Caki2 (cell line): ENCODE measurements at places on chromosomes 7 and 10. TPM values are rescaled to one million over a fixed set of nuclear protein-coding genes. Genes with fewer than 3 reads are reported as not detected.

- peak; percentile 14 for DNase-seq
Observed at GRCh38 chr7:27774717-27775328, 34.9 kb downstream of the TAX1BP1 start.

Gene GSAP
- 4.7 and 11.7 TPM in 2 replicates for total RNA-seq

DNA sequence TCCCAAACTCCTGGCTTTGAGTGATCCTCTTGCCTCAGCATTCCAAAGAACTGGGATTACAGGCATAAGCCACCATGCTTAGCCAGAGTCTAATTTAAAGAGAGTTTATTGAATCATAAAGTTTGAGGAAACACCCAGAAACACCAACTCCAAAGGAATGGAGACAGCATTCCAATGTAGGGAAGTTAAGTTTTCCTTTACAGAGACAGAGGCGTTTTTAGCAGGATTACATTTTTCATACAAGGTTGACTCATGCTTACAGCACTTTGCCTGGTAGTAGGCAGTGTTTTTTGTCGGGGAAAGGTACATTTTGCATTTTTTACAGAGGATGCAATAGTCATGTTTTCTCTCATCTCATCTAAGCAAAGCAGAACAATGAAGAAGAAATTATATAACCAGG lies 18.9 kb upstream of the OPN4 start:
- DNase-seq = no peak

Gene FKBP6
- not detected in 2 replicates for total RNA-seq

Gene CYP26A1
- total RNA-seq = not detected in 2 replicates

Gene SAMD9
- 4.0 and 6.4 TPM in 2 replicates for total RNA-seq

DNA sequence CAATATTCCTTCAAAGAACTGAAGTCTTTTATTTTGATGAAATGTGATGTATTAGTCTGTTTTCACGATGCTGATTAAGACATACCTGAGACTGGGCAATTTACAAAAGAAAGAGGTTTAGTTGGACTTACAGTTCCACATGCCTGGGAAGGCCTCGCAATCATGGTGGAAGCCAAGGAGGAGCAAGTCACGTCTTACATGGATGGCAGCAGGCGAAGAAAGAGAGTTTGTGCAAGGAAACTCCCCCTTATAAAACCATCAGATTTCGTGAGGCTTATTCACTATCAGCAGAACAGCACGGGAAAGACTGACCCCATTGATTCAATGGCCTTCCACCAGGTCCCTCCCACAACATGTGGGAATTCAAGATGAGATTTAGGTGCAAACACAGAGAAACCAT lies 750.3 kb upstream of the KCND2 start:
- no peak for DNase-seq

GRCh38 chr10:118732245-118733165 lies 22.3 kb downstream of the CACUL1 start:
- no peak for DNase-seq

GRCh38 chr7:155953781-155954549 lies 141.7 kb upstream of the SHH start:
- no peak for DNase-seq

- no peak for DNase-seq
Observed at GRCh38 chr7:80181411-80181810, 46.8 kb downstream of the GNAI1 start.
